Stimulated activated CD4-positive, alpha-beta T cell treated with anti-CD3 and anti-CD28 coated beads, Interleukin-12 subunit alpha, Interleukin-12 subunit beta, amount 100 ng/mL, for 4 hours (primary cell): ENCODE measurements at places on chromosomes 2 and 18.

DNA sequence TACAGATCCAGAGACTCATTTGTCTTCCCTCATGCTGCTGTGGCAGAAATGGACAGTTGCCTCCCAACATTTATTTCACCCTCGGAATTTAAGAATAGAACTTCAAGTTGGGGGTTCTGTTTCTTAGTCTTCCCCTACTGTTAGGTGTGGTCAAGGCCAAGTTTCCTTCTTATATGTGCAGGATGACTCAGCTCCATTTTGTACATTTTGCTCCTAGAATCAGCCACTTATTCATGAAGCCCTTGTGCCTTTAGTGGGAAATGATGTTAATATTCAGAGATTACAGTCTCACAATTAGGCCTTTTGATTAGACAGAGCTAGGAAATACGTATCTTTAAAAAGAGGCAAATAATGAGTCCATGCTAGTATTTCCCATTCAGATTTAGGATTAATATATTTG, 46.2 kb upstream of the ELOA2 start:
- DNase-seq: no peak

GRCh38 chr18:459814-460593, 40.5 kb downstream of the COLEC12 start:
- DNase-seq: no peak

DNA sequence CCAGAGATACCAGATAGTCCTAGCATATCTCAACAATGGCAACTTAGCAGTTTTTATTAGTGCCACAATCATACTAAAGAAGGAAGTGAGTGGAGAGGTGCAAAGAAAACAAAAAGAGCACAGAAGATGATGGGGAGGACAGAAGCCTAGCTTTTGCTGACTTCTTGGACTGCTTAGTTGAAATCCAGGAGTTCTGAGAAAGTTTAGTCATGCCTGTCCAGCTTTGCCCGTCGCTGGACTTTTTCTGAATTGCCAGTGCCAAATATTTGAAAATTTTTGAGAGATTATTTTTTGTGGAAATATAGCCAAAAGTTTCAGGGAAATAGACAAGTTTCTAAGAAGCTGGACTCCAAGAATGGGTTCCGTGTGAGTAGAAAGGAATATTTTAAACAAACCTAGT, 558.7 kb upstream of the TNP1 start:
- no peak for DNase-seq

DNA sequence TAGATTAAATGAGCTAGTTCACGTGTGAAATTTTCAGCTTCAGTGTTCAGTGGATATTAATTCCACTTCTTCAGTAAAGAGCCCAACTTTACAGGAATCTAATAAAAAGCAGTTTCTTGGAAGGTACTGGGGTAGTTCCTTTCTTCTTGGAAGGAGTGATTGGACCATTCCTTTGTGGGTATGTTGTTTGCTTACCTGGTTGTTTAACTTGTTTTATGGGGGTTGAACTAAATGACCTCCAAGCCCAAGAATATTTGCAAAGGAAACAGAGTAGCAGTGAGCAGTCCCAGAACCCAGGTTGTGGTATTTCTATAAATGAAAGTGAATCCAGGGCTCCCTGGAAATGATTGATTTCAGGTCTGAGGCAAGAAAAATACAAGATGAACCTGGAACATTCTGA, 31.4 kb downstream of the KCNJ13 start:
- DNase-seq: no peak

- no peak for DNase-seq
Observed at GRCh38 chr2:201118961-201119854, 3.2 kb downstream of the CFLAR start.

GRCh38 chr18:78367996-78368395, 611.6 kb upstream of the SALL3 start:
- DNase-seq: no peak

DNA sequence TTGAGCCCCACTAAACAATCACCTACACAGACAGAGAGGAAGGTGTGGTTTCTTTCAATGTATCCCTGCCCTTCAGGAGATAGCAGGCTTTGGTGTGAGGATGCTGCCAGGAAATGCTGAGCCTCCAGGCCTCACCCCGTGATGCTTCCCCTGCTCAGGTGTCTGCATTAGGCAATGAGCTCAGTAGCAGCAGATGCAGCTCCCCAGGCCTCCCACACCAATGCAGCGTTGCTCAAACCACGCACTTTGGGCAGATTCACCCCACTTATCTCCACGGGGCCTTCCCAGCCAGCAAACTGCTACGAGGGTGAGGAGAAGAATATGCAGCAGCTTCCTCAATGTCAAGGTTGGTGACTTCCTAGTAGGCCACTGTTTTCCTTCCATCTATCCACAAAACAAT, 229.3 kb upstream of the PXDN start:
- DNase-seq: no peak

DNA sequence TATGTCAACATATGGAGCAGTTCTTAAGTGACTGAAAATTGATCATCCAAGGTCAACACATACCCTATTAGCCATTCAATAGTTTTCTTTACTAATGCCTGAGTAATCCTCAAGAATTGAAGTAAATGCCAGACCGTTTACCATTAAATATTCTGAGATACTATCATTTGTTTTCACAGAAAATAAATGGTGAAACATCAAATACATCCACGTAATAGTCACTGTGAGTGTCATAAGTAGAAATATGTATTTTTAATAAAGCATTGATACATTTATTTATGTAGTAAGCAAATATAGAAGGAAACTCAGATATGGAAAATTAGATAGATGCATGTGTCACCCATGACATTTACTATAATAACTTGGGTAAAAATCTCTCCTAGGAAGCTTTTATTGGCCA, 927.8 kb upstream of the NRXN1 start:
- no peak for DNase-seq

DNA sequence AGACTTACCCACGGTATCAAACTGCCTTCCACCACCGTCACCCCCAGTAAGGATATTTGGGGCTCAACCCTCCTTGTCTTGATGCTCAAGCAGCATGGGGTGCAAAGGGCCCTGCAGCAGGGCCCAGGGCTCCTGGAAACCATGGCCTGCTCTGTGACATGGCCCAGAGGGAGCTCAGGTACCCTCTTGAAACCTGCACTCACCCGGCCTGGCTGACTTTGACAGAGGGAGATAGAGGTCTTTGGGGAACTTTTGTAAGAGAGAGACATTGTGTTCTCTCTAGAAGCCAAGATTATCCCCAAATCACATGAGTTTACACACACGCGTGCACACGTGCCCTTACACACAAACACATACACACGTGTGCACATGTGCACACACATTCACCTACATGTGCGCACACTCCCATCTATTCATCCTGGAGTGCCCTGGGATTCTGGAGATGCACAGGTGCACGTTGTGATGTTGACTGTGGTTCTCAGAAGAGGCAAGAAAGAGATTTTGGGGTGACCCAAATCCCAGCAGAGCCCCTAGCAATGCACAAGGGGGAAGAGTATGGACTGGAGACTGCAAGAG, 19.6 kb upstream of the KCNK3 start:
- DNase-seq: no peak

GRCh38 chr2:16870491-16871076, 204.9 kb upstream of the CYRIA start:
- DNase-seq: no peak

- DNase-seq: no peak
Observed at GRCh38 chr2:175462246-175462645, 280.7 kb upstream of the ATP5MC3 start.

- no peak for DNase-seq
Observed at GRCh38 chr18:22983175-22983574, 50.0 kb downstream of the RBBP8 start.

GRCh38 chr2:119352357-119352756, 14.3 kb downstream of the C2orf76 start:
- no peak for DNase-seq

DNA sequence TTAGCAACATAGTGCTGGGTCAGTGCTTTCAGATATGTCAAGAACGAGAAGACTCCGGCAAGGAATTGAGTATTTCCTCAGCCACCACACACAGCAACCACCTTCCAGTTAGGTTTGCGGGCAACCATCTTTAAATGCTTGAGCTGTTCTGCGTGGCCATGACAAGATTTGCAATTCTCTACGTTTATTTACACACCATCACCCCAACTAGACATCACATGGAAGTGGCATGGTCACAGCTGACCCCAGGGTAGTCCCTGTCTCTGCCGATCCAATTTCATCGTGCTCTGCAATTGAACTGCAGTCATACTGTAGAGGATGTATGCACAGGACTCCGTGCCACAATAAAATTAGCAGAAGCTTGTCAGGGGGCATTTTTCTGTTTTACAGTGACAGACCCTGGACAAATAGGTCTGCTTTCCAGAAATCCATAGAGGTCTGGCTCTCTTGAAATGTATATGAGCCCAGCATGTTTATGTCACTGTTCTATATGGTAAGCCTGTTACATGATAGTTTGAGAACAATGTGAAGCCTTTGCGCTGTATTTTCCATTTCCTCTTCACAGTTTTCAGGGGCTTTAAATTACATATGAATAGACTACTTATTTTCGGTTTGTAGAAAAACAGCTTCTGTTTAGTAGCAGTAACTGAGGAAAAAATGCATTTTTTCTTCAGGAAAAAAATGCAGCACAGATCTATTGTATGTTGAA, 605.2 kb downstream of the NR4A2 start:
- DNase-seq: no peak

DNA sequence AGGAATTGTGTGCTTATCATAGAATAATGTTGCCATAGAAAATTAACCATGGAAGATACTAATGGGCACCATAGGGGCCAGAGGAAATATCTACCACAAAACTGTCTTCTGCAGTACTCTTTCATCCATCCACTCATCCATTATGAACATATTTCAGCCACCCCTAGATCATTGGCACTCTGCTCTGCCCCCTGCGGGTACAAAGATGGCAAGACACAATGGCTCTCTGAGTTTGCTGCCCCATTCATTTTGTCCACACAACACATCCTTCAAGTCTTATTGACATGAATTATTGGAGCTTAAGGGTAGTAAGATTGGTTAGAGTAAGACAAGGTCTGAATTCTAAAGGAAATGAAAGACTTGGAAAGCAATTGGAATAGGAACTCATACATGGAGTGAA, 1224.7 kb upstream of the CELF4 start:
- DNase-seq: no peak

GRCh38 chr2:230512955-230513748, 97.2 kb downstream of the SP100 start:
- no peak for DNase-seq

DNA sequence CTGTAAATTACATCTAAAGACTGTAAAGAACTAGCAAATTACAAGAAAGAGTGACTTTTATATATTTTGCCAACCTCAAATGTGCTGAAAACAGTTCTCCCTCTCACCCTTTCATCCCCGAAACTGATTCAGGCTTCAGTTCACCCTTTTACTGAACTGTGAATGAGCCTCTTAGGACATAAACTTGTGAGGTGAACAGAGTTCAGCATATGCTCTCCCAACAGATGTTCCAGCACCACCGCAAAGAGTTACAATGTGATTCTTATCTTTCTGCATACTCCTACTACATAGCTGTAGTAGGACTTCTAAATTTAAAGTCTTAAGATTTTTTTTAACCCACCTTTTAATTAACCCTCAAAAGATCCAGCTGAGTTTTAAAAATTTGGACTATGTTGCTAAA, 1.2 kb upstream of the ZCCHC2 start:
- DNase-seq: no peak

DNA sequence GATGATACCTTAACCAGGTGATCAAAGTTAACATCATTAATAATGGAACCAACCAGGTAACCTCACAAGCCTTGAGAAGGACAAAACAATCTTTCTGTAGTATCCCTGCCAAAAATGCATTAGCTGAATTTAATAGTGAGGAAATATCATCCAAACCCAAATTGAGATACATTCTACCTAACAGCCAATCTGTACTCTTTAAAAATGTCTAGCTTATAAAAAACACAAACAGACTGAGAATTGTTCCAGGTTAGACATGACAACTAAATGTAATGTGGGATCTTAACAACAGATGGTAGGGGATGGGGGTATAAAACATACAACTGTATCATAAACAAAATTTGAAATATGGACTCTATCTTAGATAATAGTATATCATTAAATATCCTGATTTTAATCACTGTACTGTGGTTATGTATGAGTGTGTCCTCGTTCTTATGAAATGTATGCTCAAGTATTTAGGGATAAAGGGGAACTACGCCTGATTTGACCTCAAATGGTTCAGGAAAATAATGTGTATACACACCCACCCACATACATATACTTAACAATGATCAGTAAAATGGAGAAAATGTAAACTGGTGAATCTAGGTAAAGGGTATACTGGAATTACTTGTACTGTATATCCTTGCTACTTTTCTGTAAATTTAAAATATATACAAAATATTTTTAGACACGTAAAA, 1.7 kb downstream of the FANCL start:
- DNase-seq: no peak
